Adipose tissue (tissue), 3 donors: ENCODE measurements at places on chromosomes 5 and 9. TPM values are rescaled to one million over a fixed set of nuclear protein-coding genes. Genes with fewer than 3 reads are reported as not detected.

Gene PRRC2B
- 54.8 TPM for polyA plus RNA-seq

Gene NREP
- 11.6 TPM for polyA plus RNA-seq

Gene CTXN3
- polyA plus RNA-seq = not detected

Gene OBP2B
- not detected for polyA plus RNA-seq

Gene SELENOP
- polyA plus RNA-seq = 228 TPM

Gene ECSCR
- 38.8 TPM for polyA plus RNA-seq

Gene ST8SIA4
- polyA plus RNA-seq = 3.1 TPM

Gene ADAMTS13
- 2.7 TPM for polyA plus RNA-seq

Gene TPM2
- 253 TPM for polyA plus RNA-seq

Gene EGFL7
- polyA plus RNA-seq = 158 TPM
